HCT116 (cell line): ENCODE measurements at places on chromosomes 1 and 21. TPM values are rescaled to one million over a fixed set of nuclear protein-coding genes. Genes with fewer than 3 reads are reported as not detected.

GRCh38 chr1:231991231-231991630 is 364.6 kb downstream of the DISC1 start:
- DNase-seq, result no peak

DNA sequence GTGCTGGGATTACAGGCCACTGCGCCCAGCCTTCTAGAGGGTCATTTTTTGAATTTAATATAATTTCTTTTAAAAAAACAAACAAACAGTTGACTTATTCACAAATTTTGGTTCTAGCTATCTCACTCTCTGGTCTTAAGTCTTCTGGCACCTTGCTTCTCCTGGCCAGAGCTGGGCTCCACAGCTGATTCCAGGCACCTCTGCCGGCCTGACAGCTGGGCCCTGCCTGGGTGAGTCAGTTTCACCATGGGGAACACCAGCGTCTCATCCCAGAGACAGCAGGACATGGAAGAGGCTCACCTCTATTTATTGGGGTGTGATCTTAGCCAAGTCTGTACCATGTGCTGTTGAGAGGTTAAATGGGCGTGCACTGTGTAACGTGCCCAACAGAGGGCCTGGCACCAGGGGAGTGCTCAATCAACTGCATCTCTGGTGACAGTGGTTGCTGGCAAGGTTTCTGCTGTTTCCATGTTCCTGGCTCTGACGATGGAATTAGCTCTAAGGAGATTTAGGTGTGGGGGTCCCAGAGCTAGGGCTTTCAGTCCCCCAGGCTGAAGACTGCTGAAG is 956 bp downstream of the CPLANE2 start:
- peak; percentile 54 for DNase-seq

The FOXO6 gene
- 7.0 TPM for total RNA-seq

The PHGDH gene
- 187 TPM for total RNA-seq

The OR2L2 gene
- not detected for total RNA-seq
